ENCODE measurements at places on chromosomes 7 and 10. TPM values are rescaled to one million over a fixed set of nuclear protein-coding genes. Genes with fewer than 3 reads are reported as not detected.

GRCh38 chr7:123143252-123144006, 56.3 kb downstream of the SLC13A1 start:
- no peak for DNase-seq

Gene PKD2L1
- polyA plus RNA-seq, result 0.08 TPM

DNA sequence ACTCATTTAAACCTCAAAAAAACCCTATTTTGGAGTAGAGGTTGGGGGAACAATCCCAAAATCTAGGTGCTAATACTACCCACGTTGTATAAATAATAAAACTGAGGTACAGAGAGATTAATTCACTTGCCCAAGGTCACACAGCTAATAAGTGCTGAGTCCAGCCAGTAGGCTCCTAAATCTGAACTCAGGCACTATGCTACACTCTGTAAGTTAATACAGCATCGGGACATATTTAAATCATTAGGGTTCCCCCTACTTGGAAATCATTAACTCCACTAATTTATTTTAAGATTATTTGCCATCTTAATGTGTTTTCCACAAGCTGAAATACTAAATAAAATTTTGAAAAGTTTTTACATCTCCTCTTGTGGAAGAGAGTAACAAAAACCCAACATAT, 24.2 kb downstream of the PIP4K2A start:
- DNase-seq, result no peak

DNA sequence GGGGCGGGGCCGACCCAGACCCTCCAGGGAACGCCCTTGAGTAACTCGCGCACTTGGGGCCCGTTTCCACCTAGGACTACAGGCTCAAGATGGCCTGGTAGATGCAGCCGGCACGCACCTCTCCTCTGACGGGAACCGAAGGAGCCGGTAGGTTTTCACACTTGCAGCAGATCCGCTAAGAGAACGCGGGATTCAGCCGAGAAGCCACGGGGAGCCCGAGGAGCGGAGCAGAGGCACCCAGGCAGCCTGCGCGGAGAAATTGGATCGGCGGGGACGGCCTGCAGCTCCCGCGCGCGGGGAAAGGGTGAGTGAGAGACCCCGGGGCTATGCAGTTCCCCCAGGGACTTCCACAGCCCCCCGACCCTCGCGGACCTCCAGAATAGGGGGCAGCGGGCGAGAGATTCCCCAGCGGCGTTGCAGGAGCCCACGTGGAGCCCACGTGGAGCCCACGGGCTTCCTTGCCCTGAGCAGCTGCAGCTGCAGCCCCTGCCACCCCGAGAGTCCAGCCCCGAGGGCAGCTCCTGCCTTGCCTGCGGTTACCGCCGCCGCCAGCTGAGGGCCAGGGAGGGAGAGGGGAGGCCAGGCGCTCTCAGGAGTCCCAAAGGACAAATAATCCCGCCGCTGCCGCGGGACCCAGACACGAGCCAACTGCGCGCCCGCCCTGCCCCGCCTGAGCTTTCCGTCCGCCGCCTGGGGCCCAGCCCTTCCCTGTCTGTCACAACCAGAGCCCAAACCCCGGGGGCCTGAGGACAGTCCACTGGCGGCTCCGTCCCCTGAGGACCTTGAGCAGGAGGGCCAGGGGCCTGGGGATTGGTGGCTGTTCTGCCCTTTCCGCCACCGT, 13.1 kb downstream of the IFT22 start:
- no peak for DNase-seq

GRCh38 chr7:39360038-39360437, 206.2 kb upstream of the YAE1 start:
- DNase-seq, result no peak

DNA sequence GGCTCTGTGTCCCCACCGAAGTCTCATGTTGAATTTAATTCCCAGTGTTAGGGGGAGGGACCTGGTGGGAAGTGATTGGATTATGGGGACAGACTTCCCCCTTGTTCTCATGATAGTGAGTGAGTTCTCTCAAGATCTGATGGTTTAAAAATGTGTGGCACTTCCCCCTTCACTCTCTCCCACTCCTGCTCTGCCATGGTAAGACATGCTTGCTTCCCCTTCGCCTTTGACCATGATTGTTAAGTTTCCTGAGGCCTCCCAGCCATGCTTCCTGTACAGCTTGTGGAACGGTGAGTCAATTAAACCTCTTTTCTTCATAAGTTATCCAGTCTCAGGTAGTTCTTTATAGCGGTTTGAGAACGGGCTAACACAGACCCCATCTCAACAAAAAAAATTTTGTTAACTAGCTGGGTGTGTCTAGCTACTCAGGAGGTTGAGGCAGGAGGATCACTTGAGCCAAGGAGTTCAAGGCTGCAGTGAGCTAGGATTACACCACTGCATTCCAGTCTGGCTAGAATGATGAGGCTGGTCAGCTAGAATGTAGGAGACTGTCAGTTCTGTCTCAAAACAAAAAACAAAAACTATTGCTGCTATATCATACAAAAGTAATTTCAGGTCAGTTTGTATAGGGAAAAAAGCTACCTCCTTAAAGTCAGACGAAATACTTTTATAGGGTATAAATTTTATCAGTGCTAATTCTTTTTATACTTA, 57.7 kb downstream of the ATAD1 start:
- DNase-seq, result no peak

Gene PCDH15
- polyA plus RNA-seq, result 7.6 TPM

GRCh38 chr7:97020601-97020995, 4.0 kb downstream of the DLX5 start:
- DNase-seq, result no peak

DNA sequence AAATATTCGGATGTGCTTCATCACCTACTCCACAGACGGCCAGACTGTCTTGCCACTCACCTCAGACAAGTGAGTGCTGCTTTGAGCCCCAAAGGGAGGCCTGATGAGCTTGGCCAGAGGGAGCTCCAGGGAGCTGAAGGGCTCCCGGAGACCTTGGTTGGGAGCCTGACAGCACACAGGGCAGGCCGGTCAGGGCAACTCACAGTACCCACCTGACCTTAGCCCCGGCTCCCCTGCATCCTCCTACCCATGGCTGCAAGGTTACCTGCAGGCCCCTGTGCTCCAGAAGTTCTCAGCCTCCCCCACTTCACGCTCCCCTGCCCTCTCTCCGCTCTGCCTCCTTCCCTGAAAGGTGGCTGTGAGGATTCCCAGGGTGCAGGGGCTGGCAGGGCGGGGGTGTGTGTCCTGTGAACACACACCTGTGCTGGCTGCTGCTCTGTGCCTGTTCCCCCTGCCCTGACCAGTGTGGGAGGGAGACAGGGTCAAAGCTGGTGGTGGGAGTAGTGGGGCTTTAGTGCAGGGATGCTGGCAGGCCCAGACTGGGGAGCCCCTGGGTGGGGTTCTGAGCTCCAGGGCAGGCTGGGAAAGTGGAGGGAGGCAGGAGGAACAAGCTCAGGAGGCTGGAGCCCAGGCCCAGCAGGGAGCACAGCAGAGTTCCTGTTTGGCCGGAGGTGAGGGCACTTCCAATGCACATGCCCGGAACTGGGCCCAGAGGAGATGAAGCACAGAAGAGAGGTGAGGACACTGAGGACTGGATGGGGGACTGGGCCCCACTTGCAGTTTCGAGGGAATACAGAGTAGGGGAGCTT, 7.2 kb downstream of the ANTXRL start:
- DNase-seq, result no peak

GRCh38 chr7:103686064-103686463, 240.1 kb upstream of the SLC26A5 start:
- DNase-seq, result no peak

DNA sequence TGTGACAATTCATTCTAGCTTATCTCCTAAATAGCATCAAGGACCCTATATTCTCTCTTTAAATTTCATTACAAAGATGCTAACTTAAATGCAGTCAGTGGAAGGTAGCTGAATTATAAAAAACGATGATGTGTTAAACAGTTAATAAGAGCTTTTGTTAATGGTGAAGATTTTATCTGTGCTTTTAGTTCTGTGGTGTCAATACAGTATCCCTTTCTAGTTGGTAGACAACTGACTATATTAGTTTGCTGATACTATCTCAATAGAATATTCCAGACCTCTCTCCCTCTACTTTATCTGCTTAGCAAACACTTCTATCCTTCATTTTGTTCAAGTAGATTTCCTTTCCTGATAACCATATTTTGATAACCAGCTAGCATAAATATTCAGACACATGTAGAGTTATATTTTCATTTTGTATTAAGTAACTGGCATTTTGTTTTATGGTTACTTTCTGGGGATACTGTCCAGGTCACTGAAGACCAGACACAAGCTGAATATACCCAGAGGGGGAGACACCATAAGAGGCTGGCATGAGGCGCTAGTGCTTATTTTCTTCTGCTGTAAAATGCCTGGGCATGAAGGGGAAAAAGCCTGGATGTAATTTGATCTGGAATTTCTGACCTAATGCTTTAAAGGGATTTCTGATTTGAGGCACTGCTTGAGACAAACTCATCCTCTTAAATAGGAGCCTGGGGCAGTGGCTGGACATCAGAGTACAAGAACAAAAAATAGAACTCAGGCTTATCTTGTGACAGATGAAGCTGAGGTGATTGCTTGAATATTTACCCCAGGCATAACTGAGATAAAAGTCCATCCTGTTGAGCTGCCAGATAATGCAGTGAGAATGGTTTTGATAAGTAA, 197.5 kb downstream of the MALRD1 start:
- DNase-seq, result no peak

Gene TUBB8
- polyA plus RNA-seq, result 1.4 TPM

GRCh38 chr7:4561795-4562194, 120.3 kb upstream of the FOXK1 start:
- no peak for DNase-seq

DNA sequence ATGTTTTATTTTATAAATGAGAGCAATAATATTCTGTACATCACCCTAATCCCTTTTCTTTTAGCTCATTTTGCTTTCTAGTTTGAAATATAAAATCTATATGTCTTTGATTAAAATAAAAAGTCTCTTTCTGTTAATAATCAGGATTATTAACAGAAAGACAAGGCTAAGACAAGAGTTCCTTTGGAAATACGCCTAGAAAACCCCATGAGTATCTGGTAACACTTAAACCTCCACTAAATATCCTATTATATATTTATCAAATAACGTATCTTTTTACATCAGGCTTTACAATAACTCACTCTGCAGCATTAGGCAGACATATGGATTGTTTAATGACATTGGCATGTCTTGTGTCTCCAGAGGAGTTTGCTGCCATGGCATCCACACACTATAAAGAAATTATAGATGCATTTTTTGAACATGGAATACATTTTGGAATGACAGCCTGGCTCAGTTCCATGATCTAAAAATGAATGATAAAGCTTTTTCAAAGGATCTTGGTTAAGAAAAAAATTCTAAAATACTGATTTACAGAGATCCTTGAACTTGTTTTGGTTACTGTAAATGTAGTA, 98.7 kb downstream of the TMEM26 start:
- DNase-seq, result no peak

Gene PLEKHS1
- polyA plus RNA-seq, result 0.15 TPM
